ENCODE measurements at places on chromosomes 16 and 17. TPM values are rescaled to one million over a fixed set of nuclear protein-coding genes. Genes with fewer than 3 reads are reported as not detected.

SDK2 gene
- not detected for total RNA-seq

ANKRD40CL gene
- total RNA-seq, result not detected

HSD11B2 gene
- 1.2 TPM for total RNA-seq

MED9 gene
- 16.7 TPM for total RNA-seq

IRX6 gene
- total RNA-seq, result not detected

DNAH2 gene
- total RNA-seq, result not detected

GCGR gene
- total RNA-seq, result 0.40 TPM

BEAN1 gene
- total RNA-seq, result 0.42 TPM

COPZ2 gene
- 8.5 TPM for total RNA-seq

MT1G gene
- not detected for total RNA-seq

TERB1 gene
- total RNA-seq, result 0.20 TPM

CDH15 gene
- total RNA-seq, result 0.20 TPM

CD300H gene
- not detected for total RNA-seq

DHRS7C gene
- not detected for total RNA-seq

FNDC8 gene
- not detected for total RNA-seq

MYH2 gene
- total RNA-seq, result not detected

FBXW10 gene
- total RNA-seq, result 0.20 TPM

GPRC5B gene
- 0.10 TPM for total RNA-seq

SULT1A4 gene
- 12.8 TPM for total RNA-seq

KRTAP4-11 gene
- total RNA-seq, result not detected

CD300LB gene
- not detected for total RNA-seq

NOTUM gene
- total RNA-seq, result 0.15 TPM

OR3A2 gene
- not detected for total RNA-seq

SLC25A39 gene
- total RNA-seq, result 127 TPM

VASN gene
- total RNA-seq, result 5.1 TPM

CUEDC1 gene
- 12.2 TPM for total RNA-seq

DPEP2 gene
- total RNA-seq, result not detected

CCL14 gene
- not detected for total RNA-seq

HOXB7 gene
- 13.0 TPM for total RNA-seq

Measured in NCI-H460 (cell line).